Activated naive CD8-positive, alpha-beta T cell treated with anti-CD3 and anti-CD28 coated beads, Interleukin-2, amount 10 ng/mL, durations not matched to agents 7 days and 5 days (primary cell): ENCODE measurements at places on chromosomes 5 and 9. TPM values are rescaled to one million over a fixed set of nuclear protein-coding genes. Genes with fewer than 3 reads are reported as not detected.

- DNase-seq = no peak
Measured at GRCh38 chr5:58958701-58959100, 375.8 kb downstream of the RAB3C start.

DNA sequence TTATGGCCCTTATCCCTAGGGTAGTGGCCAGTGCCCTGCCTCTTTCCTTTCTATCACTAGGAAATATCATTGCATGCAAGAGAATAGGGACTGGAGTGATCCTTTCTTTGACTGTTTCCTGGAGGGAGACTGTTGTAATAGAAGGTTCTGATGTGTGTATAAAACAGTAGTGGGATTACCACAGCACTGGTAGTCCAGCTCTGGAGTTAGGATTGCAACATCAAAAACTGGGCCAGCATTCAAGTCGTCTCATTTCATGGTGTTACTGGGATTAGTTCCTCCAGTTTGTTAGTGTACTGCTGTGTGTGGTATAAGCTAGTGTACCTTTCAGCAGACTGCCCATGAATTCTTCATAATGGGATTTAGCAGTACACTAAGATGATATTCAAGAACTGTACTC is 45.8 kb downstream of the KIAA1958 start:
- DNase-seq = no peak

GRCh38 chr9:107249131-107249533 is 33.9 kb upstream of the RAD23B start:
- DNase-seq = no peak

- no peak for DNase-seq
Measured at GRCh38 chr5:1687301-1687970, 112.2 kb downstream of the MRPL36 start.

DNA sequence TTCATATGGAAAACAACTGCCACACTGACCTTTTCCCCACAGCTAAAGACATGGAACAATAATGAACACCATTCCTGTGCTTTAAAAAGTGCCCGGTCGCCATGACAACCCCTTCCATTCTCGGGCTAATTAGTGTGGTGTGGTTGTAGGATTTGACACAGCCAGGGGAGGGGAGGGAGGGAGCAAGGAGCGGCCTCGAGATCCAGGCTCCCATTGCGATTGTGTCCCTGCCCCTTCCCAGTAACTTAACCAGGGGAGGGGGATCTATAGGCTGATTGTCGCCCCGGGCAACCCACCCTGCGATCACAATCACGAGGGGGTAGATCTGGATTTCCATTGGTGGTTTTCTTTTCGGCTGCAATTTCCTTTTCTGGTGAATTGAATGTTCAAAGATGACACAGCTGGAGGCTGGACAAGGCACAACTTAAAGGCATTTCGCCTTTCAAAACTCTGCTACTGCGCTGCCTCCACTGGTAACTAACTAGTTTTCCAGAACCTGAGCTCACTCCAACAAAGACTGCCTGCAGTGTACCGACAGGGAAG is 96.7 kb upstream of the RETREG1 start:
- no peak for DNase-seq

Gene UBE2QL1
- total RNA-seq = not detected

Gene CSNK1G3
- 53.4 TPM for total RNA-seq
